Neural progenitor cell (in vitro differentiated cells): ENCODE measurements at places on chromosomes 6 and 20.

DNA sequence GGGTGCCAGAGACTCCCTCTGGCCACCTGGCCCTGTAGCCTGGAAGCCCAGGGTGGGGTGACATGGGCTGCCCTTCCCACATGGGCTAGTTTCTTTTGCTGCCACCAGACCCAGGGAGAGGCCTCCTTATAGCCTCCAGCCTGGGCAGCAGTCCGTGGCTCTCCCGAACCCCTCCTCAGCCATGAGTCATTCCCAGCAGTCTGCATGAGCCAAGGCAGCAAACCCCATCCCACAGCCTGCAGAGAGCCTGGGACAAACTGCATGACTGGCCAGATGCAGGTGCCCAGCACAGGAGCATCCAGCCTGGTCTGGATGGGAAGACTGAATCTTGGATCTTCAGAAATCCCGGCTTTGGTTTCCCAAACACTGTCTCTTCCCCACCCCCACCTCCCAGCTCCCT lies 75.7 kb downstream of the MRPL14 start:
- DNase-seq: no peak
- H3K4me3 ChIP-seq: no peak overlapping the region
- peaks cover 13% of the 10 kb centered on the region for H3K4me1 ChIP-seq
- H3K36me3 ChIP-seq: no peaks in the 10 kb centered on the region
- no peaks in the 10 kb centered on the region for H3K27me3 ChIP-seq
- H3K27ac ChIP-seq: no peak overlapping the region

GRCh38 chr6:149938571-149939355 lies 3.1 kb upstream of the ULBP2 start:
- DNase-seq: no peak
- H3K4me3 ChIP-seq: peak overlapping the region; percentile 30
- H3K27ac ChIP-seq: no peak overlapping the region
- H3K4me1 ChIP-seq: peaks cover 5% of the 10 kb centered on the region
- H3K36me3 ChIP-seq: no peaks in the 10 kb centered on the region

DNA sequence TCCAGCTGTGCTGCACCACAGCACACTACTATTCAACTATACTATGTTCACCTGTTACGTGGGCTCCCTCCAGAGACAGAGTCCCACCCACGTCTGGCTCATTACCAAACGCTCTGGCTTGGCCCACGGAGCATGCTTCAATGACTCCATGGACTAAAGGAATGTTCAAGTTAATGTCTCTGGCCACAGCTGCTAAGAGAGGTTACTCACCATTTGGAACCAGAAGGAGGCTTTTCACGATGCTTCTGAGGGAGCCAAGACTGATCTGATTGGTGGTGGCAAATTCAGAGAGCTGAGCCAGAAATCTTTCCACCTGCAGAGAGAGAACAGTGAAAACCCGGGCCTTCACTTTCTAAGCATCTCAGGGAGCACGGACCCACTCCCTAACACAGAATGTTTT lies 15.6 kb downstream of the COMMD7 start:
- H3K27ac ChIP-seq: no peak overlapping the region
- H3K27me3 ChIP-seq: no peaks in the 10 kb centered on the region
- peaks cover 3% of the 10 kb centered on the region for H3K4me1 ChIP-seq
- no peaks in the 10 kb centered on the region for H3K36me3 ChIP-seq

DNA sequence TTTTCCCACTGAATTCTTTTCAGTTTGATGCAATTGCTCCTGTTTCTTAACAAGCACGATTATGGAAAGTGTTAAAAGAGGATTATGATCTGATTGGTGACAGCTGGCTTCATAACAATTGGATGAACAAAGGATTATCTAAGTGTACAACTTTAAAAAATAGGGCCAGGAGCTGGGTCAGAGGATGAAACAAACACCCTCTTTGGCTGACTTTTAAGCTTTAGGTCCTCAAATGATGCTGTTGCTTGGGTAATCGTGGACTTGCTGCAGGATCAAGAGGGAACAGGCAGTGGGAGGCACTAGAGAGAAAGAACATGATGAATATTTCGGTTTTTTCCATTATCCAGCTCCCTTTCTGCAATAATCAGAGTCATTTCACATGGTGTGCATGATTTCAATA lies 35.5 kb upstream of the TMX4 start:
- no peaks in the 10 kb centered on the region for H3K27me3 ChIP-seq
- no peak overlapping the region for H3K4me3 ChIP-seq
- no peaks in the 10 kb centered on the region for H3K36me3 ChIP-seq

- H3K27me3 ChIP-seq: no peaks in the 10 kb centered on the region
- H3K4me1 ChIP-seq: no peaks in the 10 kb centered on the region
Measured at GRCh38 chr6:64293298-64293697, 657.7 kb downstream of the PHF3 start.

DNA sequence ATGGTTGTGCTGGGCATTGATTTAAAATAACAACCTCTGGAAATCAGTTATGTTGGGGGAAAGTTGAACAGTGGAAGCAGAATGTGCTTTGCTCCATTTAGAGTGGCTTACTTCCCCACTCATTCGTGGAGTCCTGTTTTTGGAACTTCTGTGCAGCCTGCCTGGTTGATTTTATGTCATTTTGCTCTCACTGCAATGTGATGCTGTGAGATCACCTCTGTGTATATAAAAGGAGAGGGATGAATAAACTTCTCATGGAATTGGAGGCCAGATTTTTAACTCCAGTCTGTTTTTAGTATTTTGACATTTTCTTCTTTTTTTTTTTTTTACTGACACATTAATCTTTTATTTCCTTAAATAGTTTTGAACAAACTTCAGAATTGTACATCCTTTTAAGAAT lies 139.0 kb downstream of the FNDC1 start:
- no peak overlapping the region for H3K4me3 ChIP-seq
- no peaks in the 10 kb centered on the region for H3K36me3 ChIP-seq
- no peaks in the 10 kb centered on the region for H3K4me1 ChIP-seq

DNA sequence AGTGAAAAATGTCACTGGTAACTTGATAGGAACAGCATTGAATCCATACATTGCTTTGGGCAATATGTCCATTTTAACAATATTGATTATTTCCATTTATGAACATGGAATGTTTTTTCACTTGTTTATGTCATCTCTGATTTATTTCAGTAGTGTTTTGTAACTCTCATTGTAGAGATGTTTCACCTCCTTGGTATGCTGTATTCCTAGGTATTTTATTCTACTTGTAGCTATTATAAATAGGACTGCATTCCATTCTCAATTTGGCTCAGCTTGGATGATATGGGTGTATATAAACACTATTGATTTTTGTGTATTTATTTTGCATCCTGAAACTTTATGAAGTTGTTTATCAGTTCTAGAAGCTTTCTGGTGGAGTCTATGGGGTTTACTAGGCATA lies 730.3 kb downstream of the DOK5 start:
- no peak overlapping the region for H3K27ac ChIP-seq
- no peak overlapping the region for H3K4me3 ChIP-seq
- no peak for DNase-seq
- no peaks in the 10 kb centered on the region for H3K27me3 ChIP-seq
- H3K4me1 ChIP-seq: no peaks in the 10 kb centered on the region

- no peak overlapping the region for H3K4me3 ChIP-seq
- peaks cover 29% of the 10 kb centered on the region for H3K27me3 ChIP-seq
- H3K4me1 ChIP-seq: peaks cover 29% of the 10 kb centered on the region
- H3K27ac ChIP-seq: no peak overlapping the region
- no peak for DNase-seq
Measured at GRCh38 chr6:45899683-45899946, 116.0 kb downstream of the CLIC5 start.

GRCh38 chr6:33910594-33910993 lies 106.8 kb upstream of the MLN start:
- H3K4me3 ChIP-seq: no peak overlapping the region
- no peaks in the 10 kb centered on the region for H3K4me1 ChIP-seq
- no peak overlapping the region for H3K27ac ChIP-seq
- no peak for DNase-seq
